Astrocyte of the cerebellum (primary cell): ENCODE measurements at places on chromosomes 2 and 18.

DNA sequence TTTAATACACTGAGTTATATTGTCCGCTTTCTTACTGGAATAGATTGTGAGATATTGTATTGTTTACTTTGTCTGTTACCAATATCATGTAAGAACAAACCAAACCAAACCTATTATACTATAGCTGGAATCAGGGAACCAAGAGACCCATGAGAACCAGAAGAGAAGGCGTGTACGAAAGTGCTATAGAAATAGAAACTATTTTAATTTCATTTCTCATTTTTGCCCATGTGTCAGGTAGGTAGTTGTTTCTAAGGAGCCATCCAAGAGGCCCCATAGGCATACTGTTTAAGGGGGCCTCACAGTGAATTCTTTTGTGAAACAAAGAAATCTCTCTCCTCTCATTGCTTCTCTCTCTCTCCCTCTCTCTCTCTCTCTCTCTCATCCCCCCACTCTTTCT lies 363.6 kb downstream of the RNF144A start:
- DNase-seq: no peak

- peak; percentile 35 for DNase-seq
Measured at GRCh38 chr2:26770986-26771586, 7.0 kb downstream of the SLC35F6 start.

GRCh38 chr2:161913865-161914264 lies 160.2 kb downstream of the DPP4 start:
- DNase-seq: peak; percentile 11

- no peak for DNase-seq
Measured at GRCh38 chr18:48825101-48825745, 125.5 kb downstream of the SMAD7 start.

DNA sequence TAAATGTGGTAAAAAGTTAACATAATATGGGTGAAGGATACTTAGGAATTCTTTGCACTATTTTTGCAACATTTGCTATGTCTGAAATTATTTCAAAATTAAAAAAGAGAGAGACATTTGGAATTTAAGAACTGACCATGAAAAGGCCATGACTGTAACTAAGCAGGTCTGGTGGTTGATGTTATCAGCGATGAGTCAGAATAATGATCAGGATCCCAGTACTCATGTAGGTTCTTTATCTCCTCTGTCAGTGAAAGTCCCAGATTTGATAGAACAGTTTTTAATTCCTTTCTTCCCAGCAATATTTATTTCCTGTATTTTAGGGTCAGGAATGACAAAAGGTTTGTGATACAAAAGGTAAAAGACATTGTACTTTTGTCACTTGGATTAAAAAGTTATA lies 242.4 kb upstream of the ZNF521 start:
- no peak for DNase-seq

GRCh38 chr2:161905389-161906046 lies 168.5 kb downstream of the DPP4 start:
- DNase-seq: peak; percentile 72

GRCh38 chr2:216927163-216927562 lies 67.3 kb upstream of the TNP1 start:
- no peak for DNase-seq

DNA sequence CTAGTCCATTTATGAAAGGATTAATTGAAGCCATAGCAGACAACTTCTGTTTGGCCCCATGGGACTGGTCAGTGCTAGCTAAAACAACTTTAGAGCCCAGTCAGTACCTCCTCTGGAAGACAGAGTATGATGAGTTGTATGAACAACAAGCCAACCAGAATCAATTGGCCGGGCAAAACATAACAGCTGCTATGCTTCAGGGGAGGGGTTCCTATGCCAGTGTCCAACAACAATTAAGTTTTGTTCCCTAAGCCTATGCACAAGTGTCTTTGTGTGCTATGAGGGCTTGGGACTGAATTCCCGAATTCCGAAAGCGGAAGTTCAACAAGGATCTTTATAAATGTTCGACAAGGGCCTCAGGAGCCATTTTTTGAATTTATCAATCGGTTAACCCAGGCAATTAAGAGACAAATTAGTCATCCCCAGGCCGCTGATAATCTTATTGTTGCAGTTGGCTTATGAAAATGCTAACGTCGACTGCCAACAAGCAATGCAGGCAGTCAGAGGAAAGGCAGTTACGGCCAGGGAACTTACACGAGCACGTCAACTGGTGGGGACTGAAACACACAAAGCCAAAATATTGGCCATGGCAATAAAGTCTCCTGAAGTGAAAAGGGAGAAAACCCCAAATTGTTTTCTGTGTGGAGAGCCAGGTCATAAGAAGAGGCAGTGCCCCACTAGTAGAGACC lies 57.9 kb downstream of the ZNF638 start:
- DNase-seq: no peak

DNA sequence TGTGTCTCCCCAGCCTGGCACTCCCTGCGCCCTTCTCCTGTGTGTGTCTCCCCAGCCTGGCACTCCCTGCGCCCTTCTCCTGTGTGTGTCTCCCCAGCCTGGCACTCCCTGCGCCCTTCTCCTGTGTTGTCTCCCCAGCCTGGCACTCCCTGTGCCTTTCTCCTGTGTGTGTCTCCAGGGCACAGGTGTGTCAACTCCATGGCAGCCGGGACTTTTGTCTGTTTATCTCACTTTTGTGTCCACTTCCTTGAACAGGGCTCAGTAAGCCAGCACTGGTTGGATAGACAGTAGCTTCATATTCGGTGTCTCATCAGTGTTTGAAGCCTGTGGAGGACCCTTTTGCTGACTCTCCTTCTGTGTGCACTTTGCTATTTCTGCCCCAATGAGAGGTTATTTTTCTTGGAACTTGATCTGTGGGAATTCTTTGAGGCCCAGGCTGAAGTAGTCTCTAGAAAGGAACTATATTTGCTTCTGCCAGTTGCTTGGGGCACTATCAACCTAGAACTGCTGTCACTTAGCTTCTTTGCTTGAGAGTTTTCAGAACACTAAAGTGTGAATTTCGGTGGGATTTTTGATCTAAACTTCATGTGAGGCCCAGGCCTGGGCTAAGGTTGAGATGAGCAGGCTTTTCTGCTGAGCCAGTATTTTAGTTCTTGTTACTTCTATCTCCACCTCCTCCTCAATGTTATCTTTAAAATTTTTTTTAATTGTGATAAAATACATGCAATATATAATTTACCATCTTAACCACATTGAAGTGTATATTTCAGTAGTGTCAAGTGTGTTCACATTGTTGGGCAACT lies 8.3 kb upstream of the ASB1 start:
- DNase-seq: no peak

DNA sequence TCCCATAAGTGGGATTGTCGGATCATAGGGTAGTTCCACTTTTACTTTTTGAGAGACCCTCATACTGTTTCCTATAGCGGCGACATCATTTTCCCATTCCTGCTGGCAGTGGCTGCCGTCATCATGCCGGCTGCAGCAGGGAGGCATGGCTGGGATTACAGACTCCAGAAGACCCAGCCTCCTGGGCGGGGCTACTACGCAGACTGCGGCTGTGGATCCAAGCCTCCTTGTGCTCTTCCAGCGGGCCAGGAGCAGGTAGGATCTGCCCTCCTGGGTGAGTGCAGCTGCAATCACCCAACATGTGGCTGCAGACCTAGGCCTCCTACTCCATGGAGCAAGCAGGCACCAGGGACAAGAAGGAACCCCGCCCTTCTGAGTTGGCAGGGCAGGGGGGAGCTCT lies 359.2 kb downstream of the GALR1 start:
- no peak for DNase-seq

- no peak for DNase-seq
Measured at GRCh38 chr2:417662-418061, 129.8 kb upstream of the ALKAL2 start.

DNA sequence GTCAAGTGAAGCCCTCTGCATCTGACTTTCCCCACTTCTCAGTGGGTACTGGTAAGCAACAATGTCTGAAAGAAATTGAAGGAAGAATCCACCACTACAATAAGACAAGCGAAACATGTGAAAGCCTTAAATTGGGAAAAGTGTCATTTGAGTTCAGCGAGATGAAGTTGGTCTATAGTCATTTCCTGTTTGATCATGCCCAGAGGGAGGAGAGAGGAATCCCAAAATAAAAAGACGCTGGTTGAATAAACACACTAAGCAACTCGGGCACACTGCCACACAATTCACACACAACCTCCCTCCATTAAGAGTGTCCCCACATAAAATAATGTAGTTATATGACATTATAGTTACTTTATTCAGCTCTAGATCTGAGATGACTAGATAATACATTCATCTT lies 166.1 kb downstream of the CBLN2 start:
- DNase-seq: no peak

DNA sequence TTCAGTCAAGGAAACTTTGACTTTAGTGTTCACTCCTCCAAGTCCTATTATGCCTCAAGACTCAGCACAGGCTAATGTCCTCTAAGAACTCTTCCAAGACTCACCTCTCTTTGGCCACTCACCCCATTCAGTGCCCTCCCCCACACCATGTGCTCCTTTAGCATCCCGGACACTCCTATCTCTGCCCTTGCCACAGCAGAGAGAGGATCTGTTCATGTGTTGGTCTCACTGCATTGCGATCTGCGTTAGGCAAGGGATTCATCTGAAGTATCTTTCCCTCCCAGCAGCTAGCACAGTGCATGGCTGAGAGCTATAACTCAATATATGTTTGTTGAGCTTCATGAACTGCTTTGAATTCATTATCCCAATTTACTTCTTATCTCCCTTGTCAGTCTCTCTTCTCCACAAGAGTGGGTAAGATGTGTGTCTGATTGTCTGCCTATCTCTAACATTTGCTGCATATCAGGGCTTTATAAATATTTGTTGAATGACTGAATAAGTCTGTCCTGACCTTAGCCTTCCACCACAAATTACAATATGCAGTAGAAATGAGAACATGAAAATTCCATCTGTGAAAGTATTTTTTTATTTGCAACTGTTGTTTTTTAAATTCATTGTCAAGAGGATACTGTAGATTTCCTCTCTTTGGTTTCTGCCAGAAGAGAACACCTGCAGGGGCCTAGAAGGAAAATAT lies 179.9 kb upstream of the NCKAP5 start:
- DNase-seq: no peak

DNA sequence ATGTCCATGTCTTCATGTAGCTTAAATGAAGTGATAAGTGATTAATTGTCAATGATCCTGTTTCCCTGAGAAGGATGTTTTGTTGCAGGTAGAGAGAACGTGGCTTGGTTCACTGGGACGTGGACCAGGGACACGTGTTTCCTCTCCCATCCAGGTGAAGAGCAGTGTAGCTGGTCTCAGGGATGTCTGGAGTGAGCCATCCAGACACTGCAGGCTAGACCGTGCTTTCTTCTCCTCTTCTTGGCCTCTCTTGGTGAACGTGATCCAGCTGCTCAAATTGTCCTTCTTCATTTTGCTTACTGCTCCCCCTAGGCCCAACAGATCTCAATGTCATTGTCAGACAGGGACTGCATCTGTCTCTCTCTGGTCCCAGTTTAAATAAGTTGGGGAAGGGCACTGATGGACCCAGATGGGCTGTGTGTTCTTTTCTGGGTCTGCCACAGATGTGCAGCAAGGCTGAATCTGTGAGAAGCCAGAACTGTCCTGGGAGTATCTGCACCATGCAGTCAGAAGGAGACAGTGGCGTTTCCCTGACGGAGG lies 263.8 kb downstream of the CYRIA start:
- DNase-seq: no peak
